Hematopoietic multipotent progenitor cell treated with erythropoietin and hydrocortisone succinate and interleukin-3 and kit ligand, for 4 days (in vitro differentiated cells): ENCODE measurements at places on chromosomes 5 and 9.

DNA sequence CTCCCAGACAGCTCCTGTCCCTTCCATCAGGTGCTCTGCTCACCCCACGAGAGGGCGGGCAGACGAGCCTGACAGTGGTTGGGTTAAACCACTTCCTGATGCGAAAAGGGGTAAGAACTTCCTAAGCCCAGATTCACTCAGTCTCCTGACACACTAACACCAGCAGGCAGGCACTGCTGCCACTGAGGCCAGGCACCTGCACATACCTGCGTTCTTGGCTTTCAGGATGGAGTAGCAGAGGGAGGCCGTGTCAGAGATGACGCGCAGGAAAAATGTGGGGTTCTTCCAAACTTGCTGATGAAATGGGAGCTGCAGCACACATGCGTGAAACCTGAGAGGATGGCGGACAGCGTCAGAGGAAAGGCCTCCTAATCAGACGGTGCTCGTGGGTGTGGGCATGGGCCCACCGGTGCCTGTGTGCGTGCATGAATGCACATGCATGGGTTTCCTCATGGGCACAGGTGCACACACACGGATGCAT lies 29.9 kb downstream of the SLC6A18 start:
- no peak for DNase-seq

- DNase-seq, result no peak
These were observed 85.8 kb upstream of the IL6ST start for GRCh38 chr5:56080375-56081052.

- DNase-seq, result no peak
These were observed 13.4 kb upstream of the FBN2 start for GRCh38 chr5:128551476-128551875.

GRCh38 chr9:136562746-136563495 lies 17.1 kb upstream of the NOTCH1 start:
- no peak for DNase-seq

DNA sequence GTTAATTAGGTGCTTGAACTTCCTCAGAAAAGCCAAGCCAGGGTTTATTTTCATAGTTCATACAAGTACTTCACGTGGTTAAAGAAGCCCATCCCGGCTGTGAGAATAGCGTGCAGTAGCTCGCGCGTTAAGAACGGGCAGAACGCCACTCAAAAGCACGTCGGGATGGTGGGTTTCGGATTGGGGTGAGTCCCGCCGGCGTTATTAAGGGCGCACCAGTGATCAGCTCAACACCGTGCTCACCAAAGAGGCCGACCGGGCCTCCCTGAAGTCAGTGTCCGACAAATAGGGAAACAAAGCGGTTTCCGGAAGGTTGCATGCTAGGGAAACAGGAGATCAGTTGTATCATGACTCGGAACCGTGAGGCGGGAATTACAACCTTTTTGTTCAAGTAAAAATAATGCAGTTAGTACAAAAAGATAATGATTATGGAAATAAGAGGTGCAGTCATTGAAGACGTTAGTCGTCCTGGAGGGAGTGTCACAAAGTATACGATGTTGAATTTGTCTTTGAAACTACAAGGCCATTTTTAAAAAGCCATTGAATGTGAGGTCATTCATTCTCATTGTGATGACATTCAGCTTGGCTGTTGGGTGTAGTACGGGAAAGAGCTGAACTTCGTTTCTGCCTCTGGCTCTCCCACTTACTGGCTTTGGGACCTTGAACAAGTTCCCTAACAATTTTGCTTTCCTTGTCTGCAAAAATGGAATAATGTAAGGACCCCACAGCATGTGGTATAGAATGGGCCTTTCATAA lies 992 bp downstream of the SETD9 start:
- no peak for DNase-seq

- DNase-seq, result peak; percentile 3
These were observed 50.4 kb downstream of the PPIC start for GRCh38 chr5:122985954-122986721.

- no peak for DNase-seq
These were observed 21.3 kb downstream of the NREP start for GRCh38 chr5:111735583-111736270.

DNA sequence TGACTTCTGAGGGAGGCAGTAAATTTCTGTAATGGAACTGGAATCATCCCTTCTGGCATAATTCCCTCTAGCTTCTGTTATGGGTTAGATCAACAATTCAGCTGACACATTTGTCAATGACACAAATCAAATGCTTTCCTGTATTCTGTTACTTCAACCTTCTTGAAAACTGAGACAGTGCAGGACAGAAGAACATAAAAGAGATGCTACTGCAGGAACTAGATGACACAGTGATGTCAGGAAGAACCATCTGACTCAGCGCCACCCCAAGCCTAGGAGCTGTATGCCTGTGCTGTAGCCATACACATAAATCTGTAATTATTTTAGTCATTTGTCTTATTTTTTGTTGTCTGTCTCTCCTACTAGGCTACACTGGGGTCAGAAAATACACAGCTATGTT lies 18.2 kb upstream of the CEP120 start:
- no peak for DNase-seq
